ENCODE measurements at places on chromosomes 6 and 20.

DNA sequence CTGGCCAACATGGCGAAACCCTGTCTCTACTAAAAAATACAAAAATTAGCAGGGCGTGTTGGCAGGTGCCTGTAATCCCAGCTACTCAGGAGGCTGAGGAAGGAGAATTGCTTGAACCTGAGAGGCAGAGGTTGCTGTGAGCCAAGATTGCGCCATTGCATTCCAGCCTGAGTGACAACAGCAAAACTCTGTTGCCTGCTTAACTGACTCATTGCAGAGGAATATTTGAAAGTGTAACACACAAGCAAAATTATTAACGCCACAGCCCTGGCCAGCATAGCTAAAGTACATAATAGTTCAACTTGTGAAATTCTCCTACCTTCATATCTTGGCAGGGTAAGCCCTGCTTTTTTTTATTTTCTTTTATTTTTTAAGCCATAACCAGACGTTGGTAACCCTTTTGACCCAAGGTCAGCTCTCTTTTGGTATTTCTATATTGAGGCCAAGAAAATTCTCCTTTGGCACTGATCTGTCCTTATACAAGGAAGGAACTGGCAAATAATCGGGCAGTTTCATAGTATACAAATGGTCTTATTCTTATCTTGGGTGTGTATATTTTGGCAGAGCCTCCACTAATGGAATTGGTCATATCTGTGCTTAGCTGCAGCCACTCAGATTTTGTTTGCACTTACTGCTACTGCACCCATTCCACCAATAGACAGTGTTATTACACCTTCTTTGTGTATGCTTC lies 4.0 kb upstream of the ADGRF5 start:
- peak; percentile 64 for DNase-seq

DNA sequence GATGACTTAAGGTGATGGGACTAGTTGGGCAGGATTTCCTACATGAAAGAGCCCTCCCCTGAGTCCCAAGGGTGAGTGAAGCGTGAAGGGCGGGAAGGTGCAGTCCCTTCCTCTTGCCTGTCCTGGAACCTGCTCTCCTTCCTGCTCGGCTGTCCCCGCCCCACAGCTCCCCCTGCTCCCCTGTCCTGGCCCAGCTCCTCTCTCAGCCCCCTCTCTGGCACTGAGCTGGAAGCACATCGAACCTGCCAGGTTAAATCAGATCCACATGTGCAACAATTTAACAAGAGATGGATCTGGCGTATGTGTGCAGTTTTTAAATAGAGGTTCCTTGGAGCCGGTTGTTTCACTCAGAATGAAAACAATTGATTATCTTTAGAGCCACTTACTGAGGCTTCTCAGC lies 95.0 kb downstream of the LRFN2 start:
- no peak for DNase-seq

DNA sequence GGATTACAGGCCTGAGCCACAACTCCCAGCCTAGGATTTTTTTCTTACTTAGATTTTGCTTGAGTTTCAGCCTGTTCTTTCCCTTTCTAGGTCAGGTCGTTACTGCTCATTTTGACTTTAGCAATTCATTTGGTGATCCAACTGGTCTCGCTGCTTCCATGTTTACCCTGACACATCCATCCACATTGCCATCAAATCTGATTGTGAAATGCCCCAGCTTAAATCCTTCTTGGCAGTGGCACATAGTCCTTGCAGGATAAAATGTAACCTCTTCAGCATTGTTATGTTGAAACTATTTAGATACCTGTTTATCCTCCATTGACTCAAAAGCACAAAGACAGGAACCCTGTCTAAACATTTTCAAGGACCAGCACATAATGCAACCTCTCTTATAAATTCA lies 77.2 kb downstream of the DNAH8 start:
- no peak for DNase-seq

DNA sequence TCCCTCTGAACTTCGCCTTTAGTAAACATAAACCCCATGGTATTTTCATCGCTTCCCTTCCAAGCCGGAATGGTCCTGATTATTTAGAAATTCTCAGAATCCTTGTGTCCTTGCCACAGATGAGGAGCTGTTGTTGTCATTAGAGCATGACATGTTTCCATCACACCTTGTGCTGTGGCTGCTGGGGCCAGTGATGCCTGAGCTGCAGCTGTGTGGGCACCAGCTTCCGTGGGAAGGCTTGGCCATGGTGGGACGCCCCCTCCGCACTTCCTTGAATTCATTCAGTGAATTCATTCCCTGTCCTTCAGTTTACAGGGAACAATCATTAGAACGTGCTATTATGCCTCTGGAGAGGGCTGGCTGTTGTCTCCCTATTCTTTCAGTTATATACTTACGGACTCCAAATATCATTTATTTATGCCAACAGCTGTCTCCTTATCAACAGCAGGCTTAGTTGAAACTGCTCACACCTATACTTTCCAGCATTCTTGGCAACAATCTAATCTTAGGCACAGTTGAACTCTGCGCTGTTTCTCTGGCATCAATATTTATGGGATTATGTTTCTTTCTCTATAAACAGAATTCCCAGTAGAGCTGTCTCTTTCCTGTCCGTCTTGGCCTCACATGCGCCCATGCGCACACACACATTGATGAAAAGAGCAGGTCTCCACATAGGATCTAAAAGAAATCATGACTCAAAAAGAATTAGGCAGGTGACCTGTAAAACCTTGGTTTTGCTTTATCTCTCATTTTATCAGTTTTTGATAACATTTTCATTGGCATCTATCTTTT lies 9.0 kb downstream of the ADGRF1 start:
- DNase-seq = no peak

DNA sequence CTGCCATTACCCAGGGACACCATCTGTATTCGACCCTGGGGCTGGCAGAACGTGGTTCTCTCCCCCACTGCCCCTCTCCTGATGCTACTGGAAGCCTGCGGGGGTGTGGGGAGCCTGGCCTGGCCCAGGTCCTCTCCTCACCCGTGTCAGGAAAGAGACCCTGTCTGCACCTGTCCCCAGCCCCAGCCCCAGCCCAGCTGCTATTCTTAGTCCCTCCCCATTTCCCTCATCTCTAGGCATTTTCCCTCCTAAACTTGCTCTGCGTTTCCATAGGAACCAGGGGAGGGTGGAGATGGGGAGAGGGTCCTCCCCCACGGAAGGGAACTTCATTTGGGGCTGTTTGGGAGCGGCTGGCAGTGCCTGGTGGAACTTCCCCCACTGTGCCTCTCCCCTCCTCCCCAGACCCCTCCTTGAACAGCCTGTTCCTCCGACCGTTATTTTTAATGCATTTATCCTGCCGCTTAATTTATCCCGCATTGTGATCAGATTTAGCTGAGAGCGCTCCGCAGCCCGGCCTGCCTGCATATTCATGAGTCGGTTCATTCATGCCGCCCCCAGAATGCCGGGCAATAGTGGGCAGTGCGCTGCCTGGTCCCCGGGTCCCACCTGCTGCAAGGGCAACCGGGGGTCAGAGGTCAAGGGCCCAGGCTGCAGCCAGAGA lies 31.8 kb upstream of the DLGAP4 start:
- no peak for DNase-seq

DNA sequence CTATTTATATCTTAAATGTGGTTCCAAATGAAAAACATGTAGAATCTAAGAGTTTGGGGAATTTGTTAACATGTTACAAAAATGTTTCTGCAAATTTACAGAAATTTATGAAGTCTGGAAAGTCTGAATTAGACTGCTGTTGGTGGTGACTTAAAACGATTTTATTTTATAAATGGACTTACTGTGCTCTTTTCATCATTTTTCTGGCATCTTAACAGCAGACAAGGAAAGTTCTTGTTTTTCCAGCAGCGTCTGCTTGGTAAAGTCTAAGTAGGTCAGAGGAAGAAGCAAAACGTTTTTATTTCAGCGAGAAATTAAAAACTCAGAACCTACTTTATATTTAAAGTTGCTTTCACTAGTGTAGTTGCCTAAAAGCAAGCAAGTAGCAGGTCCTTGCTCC lies 48.6 kb upstream of the COL9A1 start:
- DNase-seq = no peak

GRCh38 chr6:55902796-55903195 lies 27.4 kb upstream of the BMP5 start:
- DNase-seq = no peak

DNA sequence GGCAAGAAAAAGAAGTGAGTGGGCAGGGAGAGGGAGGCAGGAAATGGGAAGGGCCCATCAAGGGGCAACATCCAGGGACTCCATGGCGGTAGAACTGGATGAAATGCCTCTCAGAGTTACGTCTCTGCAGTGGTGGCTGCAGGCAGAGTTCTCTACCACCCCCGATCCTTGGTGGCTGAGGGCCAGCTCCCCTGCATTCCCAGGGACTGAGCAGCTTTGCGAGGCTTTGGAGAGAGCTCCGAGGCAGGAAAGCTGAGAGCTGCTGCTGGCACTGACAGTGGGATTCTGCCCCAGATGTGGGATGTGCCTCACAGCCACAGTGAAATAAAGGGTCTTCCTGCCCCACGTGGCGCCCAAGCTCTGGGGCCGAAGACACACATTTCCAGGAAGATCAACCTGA lies 236.6 kb downstream of the SLC24A3 start:
- no peak for DNase-seq

DNA sequence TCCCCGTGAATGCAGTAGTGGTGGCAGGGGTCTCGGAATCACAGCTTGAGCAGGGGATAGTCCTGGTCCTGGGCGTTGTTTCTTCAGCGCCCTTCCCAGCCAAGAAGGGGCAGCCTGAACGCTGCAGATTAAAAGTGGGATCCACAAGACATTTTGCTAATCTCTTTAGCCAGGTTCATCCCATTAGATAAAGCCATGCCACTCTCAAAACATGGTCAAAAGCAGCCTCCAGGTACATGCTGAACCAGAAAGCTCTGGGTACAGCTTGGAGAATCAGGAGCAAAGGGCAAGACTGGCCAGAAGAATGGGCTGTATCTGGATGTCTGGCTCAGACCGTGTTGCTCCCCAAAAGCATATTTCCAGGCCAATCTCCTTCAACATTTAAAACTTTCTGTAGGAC lies at the start of gene PRPH2:
Gene PRPH2, minus strand, starts transcription at position 101 of the 400 bp plus-strand sequence. CDS start 263 bp downstream, outside the sequence.
- no peak for DNase-seq

DNA sequence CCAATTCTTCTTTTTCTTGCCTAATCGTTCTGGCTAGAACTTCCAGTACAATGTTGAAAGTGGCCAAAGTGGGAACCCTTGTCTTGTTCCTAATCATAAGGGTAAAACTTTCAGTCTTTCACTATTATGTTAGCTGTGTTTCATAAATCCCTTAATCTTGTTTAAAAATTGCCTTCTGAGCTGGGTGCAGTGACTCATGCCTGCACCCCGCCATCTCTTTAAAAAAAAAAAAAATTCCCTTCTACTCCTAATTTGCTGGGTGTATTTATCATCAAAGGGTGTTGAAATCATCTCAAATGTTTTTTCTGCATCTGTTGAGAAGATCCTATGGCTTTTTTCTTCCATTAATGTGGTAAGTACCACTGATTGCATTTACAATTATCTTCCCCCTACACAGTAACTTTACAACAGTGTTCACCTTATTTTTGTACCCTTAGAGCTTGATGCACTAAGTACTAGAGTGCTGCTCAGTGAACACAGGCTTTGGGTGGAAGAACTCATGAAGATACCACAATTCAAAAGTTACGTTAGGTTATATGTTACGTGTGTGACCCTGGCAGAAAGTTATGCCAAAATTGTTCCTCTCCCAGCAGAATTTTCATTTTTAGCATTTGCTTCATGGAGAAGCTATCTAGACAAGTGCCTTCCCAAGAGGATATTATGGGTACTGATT lies 9.7 kb downstream of the SNRPB start:
- DNase-seq = no peak

DNA sequence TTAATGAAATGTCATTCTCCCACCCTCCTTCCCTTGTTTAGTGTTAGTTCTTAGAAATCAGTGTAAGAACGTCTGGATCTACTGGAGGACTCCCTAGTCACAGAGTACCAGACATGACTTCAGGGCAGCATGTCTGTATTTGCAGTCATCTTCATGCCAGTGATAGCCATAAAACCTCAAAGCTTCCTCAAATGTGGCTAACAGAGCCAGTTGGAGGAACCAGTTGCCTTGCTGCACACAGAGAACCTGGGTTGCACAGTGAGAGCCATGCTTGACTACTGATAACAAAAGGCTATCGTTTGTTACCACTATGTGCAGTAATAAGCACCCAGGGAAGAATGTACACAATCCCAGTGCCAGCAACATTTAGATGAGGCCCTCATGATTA lies 20.1 kb downstream of the NT5E start:
- DNase-seq = no peak

- DNase-seq = peak; percentile 86
Measured at GRCh38 chr6:37239950-37240713, 17.4 kb upstream of the TBC1D22B start.

DNA sequence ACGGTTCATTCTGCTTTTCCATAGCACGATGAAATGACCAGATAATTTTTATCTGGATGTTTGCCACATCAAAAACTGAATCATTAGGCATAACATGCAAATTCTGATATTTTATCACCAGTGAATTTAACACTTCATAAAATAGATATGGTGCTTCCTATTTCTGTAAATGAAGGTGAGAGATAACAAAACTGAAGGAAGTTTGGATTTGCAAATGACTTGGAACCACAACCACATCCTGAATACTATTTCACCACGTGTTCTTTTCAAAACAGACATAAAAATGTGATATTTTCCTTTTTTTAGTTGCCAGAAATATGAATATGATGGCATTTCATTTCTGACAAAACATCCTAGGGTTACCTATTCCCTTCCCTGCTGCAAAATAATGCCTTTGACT lies 146.1 kb downstream of the EDN1 start:
- no peak for DNase-seq

GRCh38 chr6:147384737-147385710 lies 123.5 kb upstream of the SAMD5 start:
- DNase-seq = no peak

- no peak for DNase-seq
Measured at GRCh38 chr20:436476-436875, 25.9 kb downstream of the TBC1D20 start.
